GM18507 (cell line): ENCODE measurements at places on chromosomes 12 and 14.

GRCh38 chr12:90510948-90511347, 444.0 kb downstream of the CCER1 start:
- no peak for DNase-seq

- no peak for DNase-seq
These were observed 162.8 kb downstream of the SNAPC1 start for GRCh38 chr14:61925043-61925442.

GRCh38 chr14:21373980-21374379, 9.8 kb downstream of the SUPT16H start:
- no peak for DNase-seq

DNA sequence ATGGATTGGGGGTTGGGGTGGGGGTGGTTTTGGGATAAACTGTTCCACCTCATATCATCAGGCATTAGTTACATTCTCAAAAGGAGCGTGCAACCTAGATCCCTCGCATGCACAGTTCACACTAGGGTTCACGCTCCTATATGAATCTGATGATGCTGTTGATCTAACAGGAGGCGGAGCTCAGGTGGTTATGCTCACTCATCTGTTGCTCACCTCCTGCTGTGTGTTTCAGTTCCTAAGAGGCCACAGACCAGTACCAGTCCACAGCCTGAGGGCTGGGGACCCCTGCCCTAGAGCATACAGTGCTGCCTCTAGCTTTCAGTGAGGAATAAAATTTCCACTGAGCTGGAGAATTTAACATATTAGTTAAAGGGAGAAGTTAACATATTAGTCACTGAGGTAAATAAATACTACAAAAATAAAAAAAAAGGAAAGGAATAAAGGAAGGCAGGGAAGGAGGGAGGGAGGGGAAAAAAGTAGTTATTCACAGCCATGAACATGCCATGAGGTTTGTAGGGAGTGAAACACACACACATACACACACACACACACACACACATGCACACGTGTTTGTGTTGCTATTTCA, 612.7 kb upstream of the TBX3 start:
- DNase-seq, result no peak

DNA sequence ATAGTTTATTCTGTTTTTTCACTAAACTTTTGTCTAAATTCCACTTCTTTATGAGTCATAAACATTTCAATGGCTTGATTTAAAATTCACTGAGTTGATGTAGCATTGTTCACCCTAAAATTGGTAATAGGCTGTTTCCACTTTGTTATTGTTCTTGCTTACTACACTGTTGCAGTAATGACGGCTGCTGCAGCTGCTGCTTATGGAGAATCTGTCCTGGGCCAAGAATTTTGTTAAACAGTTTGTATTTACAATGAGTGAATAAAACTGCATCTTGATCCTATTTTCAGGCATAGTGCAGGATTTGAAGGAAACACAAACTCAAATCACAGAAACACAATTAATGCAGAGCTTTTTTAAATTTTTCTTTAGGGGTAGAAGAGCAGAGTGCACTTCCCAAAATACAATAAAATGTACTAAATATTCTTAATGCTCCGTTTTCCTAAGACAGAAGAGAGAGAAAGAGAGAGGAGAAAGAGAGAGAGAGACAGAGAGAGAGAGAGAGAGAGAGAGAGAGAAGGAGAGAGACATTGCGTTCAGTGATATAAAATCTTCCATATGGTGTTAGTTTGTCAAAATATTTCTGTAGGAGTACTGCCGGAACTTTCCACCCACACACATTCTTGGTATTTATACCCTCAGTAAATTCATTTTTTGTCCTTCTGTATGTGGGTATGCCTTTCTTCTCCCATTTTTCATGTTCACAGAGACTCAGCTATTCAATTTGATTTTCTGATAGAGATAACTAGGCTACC, 266.4 kb downstream of the LRFN5 start:
- DNase-seq, result no peak
